Effector memory CD4-positive, alpha-beta T cell (primary cell): ENCODE measurements at places on chromosomes 11 and 22.

DNA sequence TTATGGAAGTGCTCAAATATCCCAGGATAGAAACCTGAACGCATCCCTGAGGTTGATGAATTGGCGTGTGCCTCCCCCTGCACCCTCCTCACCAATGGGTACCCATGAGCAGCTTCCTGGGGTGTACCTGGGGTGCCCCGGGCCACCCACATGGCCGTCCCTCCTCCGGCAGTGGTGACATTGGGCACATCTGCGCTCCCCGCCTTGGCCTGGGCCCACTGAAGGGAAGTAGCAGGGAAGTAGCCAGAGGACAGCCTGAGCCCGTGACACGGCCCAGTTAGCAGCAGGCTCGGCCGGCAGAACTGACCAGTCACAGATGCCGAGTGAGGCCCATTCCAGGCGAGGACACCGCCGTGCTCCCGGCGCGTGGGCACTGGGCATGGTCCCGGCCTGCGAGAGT is 16.7 kb downstream of the MRPL23 start:
- DNase-seq = no peak

- no peak for DNase-seq
Measured at GRCh38 chr11:38272376-38272775, 1674.3 kb upstream of the RAG2 start.

GRCh38 chr22:36998620-36999351 is 20.5 kb downstream of the TST start:
- DNase-seq = no peak

- DNase-seq = no peak
Measured at GRCh38 chr11:43053638-43054412, 258.0 kb upstream of the API5 start.

GRCh38 chr11:79441461-79441875 is 638 bp upstream of the TENM4 start:
- no peak for DNase-seq

- no peak for DNase-seq
Measured at GRCh38 chr11:1460396-1460985, 26.1 kb downstream of the MOB2 start.

DNA sequence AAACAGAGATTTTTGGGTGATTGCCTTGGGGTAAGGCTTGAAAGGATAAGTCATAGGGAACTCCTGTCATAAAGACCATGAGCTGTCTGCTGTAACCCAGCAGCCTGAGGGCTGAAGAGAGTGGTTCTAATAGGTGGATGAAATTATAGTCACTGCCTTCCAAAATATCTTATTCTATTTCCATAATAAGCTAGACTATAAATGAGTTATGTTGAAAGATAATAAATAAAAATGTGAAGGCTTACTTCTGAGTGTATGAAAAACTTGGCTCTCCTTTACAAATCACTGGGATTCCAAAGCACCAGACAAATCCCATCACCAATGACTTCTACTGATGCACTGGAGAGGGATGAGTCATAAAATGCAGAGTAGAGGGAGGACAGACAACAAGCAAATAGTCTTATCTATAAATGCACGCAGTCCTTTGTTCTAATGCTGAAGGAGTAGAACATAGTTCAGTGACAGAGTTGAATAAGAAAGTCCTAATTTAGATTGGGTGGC is 775.0 kb upstream of the LRRC4C start:
- no peak for DNase-seq

- no peak for DNase-seq
Measured at GRCh38 chr11:118006153-118006534, 19.9 kb downstream of the IL10RA start.

DNA sequence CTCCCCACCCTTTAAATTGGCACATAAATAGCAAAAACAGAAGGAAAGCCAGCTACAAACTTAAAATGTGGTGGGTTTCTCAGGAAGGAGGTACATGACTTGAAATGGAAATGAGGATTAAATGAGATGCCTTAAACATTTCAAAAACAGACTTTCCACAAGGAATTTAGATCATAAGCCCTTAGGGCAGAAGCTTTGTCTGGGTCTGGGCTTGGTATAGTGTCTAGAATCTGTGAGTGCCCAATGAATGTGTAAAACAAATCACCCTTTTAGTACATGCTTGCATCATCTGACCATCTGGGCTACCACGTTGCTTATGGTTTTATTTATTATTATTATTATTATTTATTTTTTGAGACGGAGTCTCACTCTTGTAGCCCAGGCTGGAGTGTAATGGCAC is 37.1 kb upstream of the CREB3L1 start:
- no peak for DNase-seq

DNA sequence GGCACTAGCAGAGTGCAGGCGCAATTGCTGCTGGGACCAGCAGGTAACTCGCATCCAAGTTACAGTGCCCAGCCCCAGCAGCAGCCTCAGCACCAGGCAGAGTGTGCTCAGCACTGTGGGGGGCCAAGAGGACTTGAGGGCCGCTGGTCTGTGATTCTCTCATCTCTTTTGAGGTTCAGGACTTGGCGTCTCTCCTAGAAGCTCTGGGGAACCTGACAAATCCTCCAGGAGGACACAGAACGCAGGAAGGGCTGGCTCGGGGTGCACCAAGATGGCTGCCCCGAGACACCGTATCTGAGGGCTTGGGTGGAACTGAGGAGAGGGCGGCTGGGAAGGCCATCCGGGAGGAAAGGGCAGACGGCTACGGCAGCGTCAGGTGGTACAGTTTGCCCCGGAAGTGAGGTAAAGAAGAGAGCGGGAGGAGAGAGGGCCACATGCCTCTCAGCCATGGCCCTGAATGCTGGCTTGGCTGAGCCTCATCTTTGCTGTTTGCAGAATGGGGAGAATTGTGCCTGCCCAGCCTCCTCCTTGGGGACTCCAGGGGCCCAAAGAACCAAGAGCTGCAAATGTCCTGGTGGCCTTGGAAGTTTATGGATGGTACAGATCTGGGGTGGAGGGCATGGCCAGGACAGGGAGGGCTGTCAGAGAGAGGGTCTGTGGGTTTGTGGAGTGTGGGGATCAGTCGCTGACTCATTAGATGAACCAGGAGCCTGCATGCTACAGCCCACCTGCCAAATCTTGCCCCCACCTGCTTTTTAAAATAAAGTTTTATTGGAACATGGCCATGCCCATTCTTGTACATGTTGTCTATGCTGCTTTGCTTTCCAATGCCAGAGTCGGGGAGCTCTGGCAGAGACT is 78.0 kb downstream of the MYEOV start:
- no peak for DNase-seq

GRCh38 chr22:48410536-48410935 is 1417.1 kb downstream of the BRD1 start:
- no peak for DNase-seq

- no peak for DNase-seq
Measured at GRCh38 chr22:50317674-50318073, 9.1 kb downstream of the DENND6B start.

DNA sequence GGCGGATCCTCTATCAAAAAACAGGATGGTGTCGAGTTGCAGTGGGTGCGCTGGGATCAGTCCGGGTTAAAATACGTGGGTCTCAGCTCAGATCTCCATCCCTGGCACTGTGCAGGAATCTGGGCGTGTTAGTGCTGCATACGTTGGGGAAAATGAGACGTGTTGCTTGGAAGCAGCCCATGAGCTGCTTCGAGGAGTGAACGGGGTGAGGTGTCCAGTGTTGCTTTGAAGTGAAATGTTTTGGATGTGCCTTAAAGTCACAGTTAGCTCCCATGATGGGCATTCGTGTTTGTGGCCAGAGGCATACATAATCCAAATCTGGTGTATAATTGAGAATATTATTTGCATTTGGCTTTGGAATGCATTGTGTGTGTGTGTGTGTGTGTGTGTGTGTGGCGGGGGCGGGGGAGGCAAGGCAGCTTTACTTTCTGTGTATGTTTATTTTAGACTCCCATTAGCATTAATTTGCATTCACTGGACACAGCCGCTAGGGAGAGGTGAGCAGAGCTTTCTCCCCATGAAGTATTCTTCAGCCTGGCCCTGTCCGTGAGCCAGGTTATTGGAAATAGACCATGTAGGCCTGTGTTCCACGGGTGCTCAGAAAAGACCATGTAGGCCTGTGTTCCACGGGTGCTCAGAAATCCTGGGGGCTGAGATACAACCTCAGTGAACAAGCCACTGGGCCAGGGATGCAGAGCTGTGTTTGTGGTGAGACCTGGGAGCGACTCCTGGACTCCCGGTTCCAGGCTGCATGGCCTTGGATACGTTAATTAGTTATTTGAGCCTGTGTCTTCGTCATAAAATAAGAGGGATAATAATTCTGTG is 134.6 kb downstream of the ST3GAL4 start:
- no peak for DNase-seq

DNA sequence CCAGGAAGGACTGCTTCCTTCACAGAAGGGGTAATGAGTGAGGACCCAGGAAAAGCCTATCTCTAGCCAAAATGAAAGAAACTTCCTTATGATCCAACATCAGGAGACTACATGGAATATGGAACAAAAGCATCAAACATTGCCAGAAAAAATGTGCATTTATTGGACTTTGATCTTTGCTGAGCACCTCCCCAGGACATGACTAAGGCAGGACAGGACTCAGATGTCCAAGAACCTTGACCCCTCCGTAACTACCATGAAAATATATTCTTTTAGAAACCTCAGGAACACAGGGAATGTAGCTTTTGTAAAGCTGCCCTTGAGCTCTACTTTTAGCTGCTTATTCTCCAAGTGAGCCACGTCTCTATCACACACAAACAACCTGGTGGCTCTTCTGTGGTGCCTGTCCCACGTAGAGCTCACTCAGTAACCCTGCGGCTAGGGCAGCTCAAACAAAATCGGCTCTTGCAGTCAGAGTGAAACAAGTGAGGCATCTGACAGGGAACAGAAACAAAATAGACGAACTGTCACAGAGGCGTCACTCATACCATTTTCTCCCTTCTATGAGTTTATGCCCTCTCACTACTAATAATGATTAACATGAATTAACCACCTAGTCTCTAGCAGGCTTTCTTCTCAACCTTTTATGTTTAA is 471.5 kb upstream of the API5 start:
- DNase-seq = no peak

DNA sequence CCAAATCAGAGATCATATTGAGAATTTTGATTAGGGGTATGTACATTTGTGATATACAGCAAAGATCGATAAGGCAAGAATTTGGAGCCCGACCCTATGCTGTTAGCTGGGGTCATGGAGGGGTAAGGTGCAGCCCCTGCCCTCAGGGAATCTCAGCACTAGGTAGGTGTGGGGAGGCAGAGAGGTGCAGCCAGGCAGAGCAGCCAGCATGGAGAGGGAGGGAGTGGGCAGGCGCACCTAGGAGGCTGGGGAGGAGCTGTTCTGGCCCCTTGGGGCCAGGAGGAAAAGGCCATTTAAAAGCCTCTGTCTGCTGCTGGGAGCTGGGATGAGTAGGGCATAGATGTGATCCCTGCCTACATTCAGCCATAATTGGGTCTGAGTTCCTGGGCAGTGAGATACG is 293.0 kb downstream of the TBC1D22A start:
- no peak for DNase-seq

- DNase-seq = no peak
Measured at GRCh38 chr22:45846952-45847351, 130.0 kb downstream of the WNT7B start.

- no peak for DNase-seq
Measured at GRCh38 chr11:74325649-74326645, 14.5 kb upstream of the P4HA3 start.

GRCh38 chr11:105582497-105582896 is 27.4 kb upstream of the GRIA4 start:
- no peak for DNase-seq

DNA sequence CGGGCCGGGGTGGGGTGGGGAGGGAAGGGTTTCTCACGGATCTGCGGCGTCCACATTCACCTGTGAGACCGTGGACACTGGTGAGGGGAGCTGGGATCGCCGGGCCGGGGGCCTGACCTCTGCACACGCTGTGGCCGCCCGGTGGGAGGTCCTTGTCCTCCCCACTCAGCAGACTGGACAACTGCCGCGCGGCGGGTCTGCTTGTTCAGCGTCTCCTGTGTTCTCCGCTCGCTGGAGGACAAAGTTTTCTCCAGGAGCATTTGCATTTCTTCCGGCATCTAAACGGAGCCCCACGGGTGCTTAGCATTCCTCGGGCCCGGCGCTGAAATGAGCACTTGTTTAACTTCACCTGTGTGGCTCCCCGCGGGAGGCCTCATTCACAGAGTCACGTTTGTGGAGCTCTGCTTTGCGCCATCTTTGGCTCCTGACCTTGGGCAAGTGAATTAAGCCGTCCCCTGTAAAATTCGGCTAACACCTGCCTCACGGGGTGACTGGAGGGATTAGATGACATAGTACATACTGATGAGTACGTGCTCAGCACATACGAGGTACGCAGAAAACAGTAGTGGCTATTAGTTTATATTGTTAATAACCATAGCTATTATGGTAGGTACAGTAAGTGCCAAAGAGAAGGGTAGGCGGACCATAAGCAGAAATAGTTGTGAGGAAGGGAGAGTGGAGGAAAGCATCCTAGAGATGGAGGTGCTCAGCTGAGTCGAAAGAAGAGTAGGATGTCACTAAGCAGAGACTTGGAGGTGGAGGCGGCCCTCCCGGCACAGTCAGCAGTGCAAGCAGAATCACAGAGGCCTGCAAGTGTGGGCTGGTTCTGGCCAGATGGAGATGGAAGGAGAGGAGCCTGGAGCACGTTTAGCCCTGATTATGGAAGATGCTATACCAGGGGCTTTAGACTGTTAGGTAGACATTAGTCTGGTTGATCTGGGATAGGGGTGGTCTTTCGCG is 885 bp downstream of the TRMU start:
- DNase-seq = no peak

DNA sequence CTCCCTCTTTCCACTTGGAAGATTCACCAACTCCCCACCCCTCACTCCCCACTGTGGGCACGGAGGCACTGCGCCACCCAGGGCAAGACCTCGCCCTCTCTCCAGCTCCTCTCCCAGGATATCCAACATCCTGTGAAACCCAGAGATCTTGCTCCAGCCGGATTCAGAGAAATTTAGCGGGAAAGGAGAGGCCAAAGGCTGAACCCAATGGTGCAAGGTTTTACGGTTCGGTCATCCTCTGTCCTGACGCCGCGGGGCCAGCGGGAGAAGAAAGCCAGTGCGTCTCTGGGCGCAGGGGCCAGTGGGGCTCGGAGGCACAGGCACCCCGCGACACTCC is 397 bp upstream of the CD44 start:
- DNase-seq = no peak

- no peak for DNase-seq
Measured at GRCh38 chr11:93861808-93862207, 11.4 kb upstream of the VSTM5 start.

- no peak for DNase-seq
Measured at GRCh38 chr22:23222033-23222792, 41.9 kb downstream of the BCR start.
